Stimulated activated CD8-positive, alpha-beta memory T cell treated with anti-CD3 and anti-CD28 coated beads, Interleukin-7, amount 100 ng/mL, for 48 hours (primary cell): ENCODE measurements at places on chromosomes 5 and 9.

GRCh38 chr9:123064716-123065115, 31.2 kb downstream of the GPR21 start:
- DNase-seq: no peak

- no peak for DNase-seq
Measured at GRCh38 chr9:114397219-114397847, 9.6 kb upstream of the AKNA start.

DNA sequence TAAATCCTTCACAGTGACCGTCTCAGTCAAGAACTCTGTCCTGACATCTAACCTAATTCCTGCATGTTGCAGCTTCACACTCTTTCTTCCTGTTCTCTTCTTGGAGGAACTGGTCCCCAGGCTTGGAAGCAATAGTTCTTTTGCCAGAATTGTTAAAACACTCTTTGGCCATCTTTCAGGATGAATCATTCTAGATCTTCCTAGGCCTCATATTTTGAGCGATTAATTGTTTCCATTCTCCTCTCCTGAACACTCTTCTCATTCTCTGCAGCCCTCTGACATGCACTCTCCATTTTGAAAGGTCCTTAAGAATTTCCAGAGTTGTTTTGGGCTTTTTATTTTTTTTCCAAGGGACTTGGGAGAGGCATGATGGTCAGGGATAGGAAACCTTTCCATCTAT, 85.8 kb downstream of the FAM114A2 start:
- no peak for DNase-seq

DNA sequence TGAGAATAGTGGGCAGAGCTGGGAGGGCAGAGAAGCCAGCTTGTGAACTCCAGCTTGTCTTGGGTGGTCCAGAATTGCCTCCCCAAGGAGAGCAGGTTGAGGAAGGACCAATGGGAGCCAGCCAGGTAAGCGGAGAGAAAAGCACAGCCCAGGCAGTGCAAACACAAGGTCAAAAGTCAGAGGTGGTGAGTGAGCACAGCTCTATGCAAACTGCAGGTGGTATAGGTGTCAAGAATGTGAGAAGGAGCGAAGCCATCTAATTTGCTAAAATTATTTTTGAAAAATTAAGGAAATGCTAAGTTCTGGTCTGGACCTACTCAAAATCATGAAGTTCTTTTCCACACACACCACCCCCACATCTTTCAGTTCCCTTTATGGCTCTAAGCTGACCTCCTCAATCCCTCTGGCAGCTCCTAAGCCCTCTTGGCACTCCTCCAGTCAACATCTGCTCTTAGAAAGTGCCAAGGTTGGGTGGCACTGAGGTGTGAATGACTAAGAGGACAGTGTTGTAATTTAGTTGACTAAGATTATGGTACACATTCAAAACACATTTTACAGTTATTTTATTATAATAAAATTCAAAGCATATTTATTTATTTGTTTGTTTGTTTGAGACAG, 6.6 kb upstream of the OTULINL start:
- DNase-seq: no peak
